ENCODE measurements at places on chromosomes 6 and 20.

- DNase-seq: no peak
Observed at GRCh38 chr20:37911261-37911660, 8.3 kb downstream of the VSTM2L start.

- DNase-seq: no peak
Observed at GRCh38 chr6:112535816-112536215, 188.7 kb downstream of the RFPL4B start.

GRCh38 chr6:7173843-7174503 lies 66.2 kb downstream of the RREB1 start:
- no peak for DNase-seq

DNA sequence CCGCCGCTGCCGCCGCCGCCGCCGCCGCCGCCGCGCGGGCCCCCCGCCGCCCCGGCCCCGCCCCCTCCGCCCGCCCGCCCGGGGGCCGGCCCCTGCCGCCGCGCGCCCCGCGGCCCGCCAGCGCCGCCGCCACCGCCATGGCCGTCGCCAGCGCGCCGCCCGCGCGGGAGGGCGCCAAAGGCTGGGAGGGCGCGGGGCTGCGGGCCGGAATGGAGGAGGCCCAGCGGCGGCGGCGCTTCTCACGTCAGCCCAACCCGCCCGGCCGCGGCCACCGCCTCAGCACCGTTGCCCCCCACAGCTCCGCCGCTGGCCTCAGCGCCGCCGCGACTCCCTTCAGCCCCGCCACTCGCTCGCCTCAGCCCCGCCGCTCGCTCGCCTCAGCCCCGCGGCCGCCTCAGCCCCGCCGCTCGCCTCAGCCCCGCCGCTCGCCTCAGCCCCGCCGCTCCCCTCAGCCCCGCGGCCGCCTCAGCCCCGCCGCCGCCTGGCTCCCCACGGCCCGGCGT lies 258 bp downstream of the PHF10 start:
- peak; percentile 35 for DNase-seq

- no peak for DNase-seq
Observed at GRCh38 chr20:9093218-9093957, 24.5 kb downstream of the PLCB4 start.

DNA sequence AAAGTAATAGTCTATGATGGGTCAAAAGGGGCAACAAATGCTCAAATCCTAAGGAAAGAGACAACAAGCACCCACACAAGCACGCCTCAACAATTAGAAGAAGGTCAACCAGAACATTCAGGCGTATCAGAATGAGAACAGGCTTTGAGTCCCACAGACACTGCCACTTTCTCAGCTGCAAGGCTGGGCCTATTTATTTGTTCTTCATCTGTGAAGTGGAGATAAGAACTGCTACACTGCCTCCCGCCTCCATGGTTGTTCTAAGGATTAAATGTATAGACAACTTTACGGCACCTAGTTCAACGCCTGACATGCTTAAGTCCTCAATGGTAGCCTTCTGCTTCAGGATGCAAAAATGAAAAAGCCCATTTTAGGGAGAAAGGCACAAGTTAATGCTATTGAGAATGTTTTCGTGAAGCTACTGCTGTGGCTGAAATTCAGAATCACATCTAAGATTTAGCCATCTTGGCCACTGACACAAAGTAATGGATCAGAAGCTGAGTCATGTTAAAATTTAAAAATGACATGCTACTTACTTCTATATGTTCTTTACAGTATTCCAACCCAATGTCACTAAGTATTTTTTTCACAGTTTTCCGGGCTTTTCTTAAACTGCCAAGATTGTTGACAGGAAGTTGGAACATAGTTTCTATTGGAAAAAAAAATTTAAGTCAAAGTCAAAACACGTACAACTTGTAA lies 27.7 kb downstream of the ADNP start:
- DNase-seq: no peak

- no peak for DNase-seq
Observed at GRCh38 chr6:84738996-84739865, 25.2 kb downstream of the TBX18 start.

DNA sequence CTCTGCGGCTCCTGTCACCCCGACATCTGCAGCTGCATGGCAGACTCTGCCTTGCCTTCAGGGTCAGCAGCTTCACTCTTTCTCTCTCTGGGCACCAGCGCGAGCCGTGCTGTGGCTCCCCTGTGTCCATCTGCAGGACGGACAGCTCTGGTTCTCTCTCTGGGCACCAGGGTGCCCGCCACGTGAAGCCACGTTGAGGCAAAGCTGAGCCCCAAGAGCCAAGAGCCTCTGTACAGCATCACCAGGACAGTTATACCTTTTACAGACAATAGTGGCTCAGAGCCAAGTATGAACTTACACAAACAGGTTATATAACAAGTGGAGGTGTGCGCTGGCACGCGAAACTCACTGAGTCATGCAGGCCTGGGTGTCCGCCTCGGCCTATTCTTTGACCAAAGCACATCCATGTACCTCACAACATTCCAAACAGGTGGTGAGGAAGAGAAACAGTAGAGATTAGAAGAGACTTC lies 50.8 kb downstream of the FAM50B start:
- DNase-seq: no peak

DNA sequence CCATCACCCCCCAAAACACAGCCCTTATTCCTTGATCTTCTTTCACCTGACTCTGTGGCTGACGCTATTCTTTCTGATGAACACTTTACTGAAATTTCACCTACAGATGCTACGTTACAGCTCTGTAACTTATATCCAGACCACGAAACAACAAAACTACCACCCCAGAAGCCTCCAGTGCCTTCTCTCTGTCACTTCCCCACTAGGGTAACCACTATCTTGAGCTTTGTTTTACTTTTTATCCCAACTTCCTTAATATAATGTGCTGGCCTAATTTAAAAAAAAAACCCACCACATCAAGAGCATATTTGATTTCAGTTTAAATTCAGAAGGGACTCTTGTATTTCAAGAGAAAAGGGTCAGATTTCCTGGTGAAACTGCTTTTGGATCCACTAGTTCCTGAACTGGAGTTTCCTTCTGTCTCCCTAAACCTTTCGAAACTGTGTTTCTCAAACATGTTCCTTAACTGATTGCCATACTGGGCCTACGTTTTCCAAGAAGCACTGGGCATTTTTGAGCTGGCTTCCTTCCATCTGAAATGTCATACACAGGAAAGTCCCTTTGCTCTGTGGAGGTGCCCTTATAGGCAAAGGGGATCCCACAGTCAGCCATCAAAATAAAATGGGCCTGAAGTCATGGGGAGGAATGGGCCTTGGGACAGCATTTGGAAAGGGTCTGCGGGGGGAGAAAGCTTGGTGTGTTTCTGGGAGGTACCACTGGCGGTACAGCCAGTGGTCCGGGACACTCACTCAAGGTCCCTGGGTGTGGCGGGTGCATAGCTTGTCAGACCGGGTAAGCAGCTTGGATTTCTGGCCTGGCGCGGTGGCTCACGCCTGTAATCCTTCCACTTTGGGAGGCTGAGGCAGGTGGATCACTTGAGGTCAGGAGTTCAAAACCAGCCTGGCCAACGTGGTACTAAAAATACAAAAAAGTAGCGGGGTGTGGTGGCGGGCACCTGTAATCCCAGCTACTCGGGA lies 25.8 kb upstream of the RTF2 start:
- no peak for DNase-seq

- no peak for DNase-seq
Observed at GRCh38 chr6:13027207-13027606, 301.1 kb downstream of the TBC1D7 start.

DNA sequence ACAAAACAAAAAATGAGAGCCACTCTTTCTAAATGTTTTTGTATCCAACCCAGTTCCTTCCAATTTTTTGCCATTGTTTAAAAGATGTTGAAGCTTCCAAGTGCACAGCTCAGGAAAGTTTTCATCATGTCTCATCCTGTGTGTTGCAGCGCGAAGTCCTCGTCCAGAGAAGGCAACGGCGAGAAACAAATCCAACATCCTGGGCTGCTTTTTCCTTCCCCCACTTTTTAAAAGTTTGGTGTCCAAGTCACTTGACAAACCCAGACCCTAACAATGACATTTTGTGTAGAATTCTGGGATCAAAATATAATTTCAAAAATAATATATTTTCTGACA lies 92.3 kb downstream of the ANKRD60 start:
- DNase-seq: no peak

- DNase-seq: no peak
Observed at GRCh38 chr6:15653581-15653980, 9.2 kb downstream of the DTNBP1 start.

- no peak for DNase-seq
Observed at GRCh38 chr6:136439514-136440190, 110.6 kb downstream of the MAP7 start.

GRCh38 chr20:50417023-50417329 lies 93.2 kb upstream of the PTPN1 start:
- DNase-seq: no peak

GRCh38 chr20:24443436-24443835 lies 26.0 kb upstream of the SYNDIG1 start:
- no peak for DNase-seq

- DNase-seq: no peak
Observed at GRCh38 chr6:40383348-40384115, 203.6 kb downstream of the LRFN2 start.

- DNase-seq: no peak
Observed at GRCh38 chr20:19786311-19786710, 28.3 kb downstream of the RIN2 start.

- DNase-seq: no peak
Observed at GRCh38 chr6:100353276-100354015, 111.3 kb downstream of the SIM1 start.

DNA sequence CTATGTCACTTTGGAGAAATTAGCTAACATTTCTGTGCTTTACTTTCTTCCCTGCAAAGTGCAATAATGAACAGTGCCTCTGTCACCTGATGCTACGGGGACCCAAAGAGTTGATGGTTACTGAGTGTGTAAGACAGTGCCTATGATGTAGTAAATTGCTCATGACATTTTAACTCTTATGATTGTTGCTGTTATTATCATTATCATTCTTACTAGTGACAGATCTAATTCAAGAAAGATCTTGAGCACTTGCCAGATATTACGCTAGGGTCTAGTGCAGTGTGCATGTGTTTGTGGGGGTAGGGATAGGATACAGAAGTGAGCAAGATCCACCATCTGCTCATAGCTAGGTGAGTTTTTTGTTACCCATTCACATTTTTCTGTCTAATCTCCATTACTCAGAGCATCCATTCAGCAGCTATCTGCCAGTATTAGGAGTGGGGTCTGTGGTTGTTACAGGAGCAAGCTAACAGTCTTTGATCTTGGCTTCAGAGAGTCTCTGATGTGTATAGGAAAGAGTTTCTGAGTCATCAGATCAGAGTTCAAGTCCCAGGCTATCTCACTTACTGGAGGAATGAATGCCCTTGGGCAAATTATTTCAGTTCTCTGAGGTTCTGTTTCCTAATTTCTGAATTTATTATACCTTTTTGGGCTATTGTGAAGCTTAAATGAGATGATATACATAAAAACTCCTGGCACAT lies 33.1 kb upstream of the DAAM2 start:
- no peak for DNase-seq

DNA sequence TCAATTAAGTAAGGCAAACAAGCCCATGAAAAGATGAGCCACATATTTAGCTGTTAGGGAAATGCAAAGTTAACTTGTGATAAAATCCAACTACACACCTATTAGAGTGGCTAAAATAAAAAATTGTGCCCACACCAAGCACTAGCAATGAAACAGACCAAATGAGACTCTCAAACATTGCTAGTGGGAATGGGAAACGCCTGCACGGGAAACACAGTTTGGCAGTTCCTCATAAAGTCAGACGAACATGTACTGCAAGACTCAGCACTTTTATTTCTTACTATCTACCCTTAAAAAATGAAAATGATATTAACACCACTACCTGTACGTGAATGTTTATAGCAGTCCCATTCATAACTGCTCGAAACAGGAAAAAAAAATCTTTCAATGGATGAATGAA lies 392.1 kb upstream of the NOX3 start:
- no peak for DNase-seq

DNA sequence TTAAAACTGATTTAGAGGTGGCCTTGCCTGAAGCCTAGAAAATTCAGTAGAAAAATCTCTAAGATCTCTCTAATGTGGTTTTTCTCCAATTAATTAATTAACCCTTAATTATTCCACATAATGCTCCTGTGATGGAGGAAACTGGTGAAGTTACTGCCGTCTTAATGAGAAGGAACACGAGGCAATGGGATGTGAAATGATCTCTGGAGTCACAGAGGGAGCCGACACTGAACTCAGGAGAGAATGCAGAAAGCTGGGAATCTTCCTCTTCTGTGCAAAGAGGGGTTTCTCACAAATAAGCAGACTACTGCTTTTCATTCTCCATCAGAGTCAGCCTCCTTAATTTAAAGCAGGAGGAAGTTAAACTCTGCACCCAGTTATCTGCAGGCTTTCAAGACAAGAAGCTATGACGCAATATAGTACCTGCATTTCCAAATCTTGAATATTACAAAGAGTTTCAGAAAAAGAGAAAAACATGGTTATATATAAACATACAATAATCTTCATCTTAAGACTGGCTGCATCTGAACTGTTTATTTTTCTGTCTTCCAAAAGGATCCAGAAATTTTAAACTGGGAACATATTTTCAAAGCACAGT lies 18.1 kb upstream of the SNRPB2 start:
- no peak for DNase-seq

- DNase-seq: no peak
Observed at GRCh38 chr6:34447386-34447785, 18.5 kb upstream of the PACSIN1 start.

- no peak for DNase-seq
Observed at GRCh38 chr6:139549561-139550070, 175.2 kb upstream of the CITED2 start.

DNA sequence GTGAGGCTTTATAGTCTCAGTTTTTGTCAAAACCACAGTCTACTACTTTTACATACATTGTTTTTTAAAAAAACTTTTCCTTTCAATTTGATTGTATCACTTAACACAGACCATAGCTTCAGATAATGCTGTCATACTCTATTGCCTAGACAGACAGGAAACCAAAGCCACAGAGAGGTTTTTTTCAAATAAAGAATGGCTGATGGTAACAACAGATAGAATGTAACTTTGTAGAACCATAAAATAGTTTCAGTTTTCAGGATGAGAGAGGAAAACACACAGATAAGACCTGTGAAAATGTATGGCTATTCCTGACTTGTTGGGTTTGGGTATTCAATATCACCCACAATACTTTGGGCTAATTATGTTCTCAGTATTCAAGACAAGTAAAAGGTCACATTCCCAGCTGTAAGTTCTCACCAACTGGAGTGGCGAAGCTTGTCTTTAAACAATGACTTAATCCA lies 94.0 kb downstream of the ADGRG6 start:
- DNase-seq: no peak

DNA sequence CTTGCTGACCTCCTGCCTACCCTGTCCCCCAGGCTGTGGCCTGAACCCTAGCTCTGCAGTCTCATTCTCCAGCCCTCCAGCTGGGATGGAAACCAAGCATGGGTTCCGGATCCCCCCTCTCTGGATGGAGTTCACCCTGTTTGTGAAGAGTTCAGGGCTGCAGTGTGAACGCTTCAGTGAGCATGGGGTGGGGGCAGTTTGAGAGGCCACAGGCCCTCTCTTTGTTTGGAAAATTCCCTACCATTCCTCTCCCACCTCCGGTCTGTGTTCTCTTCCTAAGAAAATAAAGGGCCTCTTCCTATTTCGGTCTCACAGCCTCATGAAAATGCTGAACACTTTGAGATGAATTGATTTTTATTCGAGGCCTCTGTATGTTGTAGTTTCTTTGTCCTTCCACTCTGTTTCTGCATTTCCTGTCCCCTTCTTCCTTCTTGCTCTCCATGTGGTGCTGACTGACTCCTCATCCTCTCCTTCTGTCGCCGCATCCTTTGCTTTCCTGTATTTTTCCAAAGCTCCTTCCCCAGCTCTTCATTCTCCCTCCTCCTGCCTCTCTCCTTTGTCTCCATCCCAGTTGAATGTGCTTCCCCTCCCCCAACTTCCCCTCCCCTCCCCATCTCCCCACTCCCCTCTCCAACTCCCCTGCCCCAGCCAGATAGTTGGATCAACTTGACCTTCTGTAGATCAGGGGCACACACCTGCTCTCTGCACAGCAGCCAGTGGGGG lies 2.4 kb upstream of the KCNK5 start:
- DNase-seq: no peak
